ENCODE measurements at places on chromosomes 7 and 10. TPM values are rescaled to one million over a fixed set of nuclear protein-coding genes. Genes with fewer than 3 reads are reported as not detected.

DNA sequence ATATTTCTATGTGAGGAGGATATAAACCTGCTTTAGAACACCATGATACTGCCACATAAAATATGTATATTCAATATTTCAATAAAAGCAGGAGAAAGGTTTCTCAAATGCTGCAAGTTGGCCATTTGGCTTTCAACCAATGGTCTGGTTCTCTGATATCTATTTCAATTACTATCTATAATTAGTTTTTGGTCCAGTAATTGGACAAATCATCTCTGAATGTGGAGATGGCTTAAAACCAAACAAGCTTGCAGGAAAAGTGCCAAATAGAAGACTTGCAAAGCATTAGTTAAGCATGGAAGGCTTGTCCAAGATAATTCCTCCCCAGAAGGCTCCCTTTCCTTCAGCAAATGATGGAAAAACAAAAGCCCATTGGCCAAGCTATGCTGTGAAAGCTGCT lies 140.1 kb downstream of the CPEB3 start:
- H3K36me3 ChIP-seq = no peaks in the 10 kb centered on the region
- H3K27me3 ChIP-seq = no peaks in the 10 kb centered on the region
- H3K27ac ChIP-seq = no peak overlapping the region
- H3K4me3 ChIP-seq = no peak overlapping the region
- H3K4me1 ChIP-seq = peaks cover 2% of the 10 kb centered on the region

- H3K4me3 ChIP-seq = no peak overlapping the region
- DNase-seq = no peak
- H3K36me3 ChIP-seq = no peaks in the 10 kb centered on the region
- H3K4me1 ChIP-seq = no peaks in the 10 kb centered on the region
- no peak overlapping the region for H3K27ac ChIP-seq
- H3K27me3 ChIP-seq = no peaks in the 10 kb centered on the region
Observed at GRCh38 chr10:116300542-116300941, 23.7 kb upstream of the CCDC172 start.

DNA sequence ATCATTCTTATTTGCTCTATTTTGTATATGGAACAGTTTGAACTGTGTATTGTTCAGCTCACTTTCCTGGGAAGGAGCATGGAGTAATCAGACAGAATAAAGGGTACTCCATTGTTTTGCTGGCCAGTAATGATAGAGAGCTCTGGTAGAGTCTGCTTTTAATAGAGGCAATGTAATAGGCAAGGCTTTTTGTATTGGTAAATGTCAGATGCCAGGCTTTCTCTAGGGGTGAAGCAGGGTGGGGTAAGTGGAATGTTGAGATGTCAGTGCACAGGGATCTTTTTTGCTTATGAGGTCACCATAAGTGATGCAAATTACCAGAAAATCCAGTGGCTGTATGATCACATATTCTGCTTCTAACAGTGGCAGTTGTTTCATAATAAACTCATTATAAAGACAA lies 1088.3 kb upstream of the SORCS1 start:
- DNase-seq = no peak
- H3K27ac ChIP-seq = no peak overlapping the region
- H3K36me3 ChIP-seq = no peaks in the 10 kb centered on the region
- no peaks in the 10 kb centered on the region for H3K4me1 ChIP-seq

Gene CCDC146
- 13.6 TPM for total RNA-seq

Gene ANKRD61
- 0.15 TPM for total RNA-seq

DNA sequence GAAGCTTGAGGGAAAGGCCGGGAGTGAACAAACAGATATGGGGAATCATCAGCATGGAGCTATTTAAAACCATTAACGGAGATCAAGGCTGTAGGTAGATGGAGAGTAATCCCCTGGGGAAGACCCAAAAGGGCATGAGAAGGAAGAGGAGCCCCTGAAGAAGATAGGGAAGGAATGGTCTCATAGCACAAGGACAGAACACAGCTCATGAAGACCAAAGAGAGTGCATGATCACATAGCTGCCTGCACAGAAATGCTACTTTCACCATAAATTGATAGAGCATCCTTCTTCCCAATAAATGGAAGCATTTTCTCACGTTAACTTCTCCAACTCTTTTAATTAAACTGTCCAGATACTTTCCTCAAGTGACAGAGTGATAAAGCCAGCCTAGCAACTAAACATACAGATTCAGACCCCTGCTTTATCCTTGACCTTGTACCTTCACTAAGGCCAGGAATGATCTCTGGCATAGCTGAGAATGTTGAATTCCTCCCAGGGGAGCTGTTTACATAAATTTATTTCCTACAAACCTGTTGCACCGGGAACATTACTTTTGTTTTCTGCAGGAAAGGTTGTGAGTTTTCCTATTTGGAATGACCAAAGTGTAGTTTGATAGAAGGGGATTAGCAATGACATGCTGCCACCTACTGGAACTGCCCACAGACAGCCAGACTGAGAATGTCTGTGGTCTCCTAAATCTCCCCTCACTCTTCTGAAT lies 110.8 kb upstream of the LRGUK start:
- H3K27me3 ChIP-seq = no peaks in the 10 kb centered on the region
- H3K27ac ChIP-seq = no peak overlapping the region
- no peaks in the 10 kb centered on the region for H3K4me1 ChIP-seq
- H3K36me3 ChIP-seq = no peaks in the 10 kb centered on the region
- no peak overlapping the region for H3K4me3 ChIP-seq

Gene LEP
- not detected for total RNA-seq

DNA sequence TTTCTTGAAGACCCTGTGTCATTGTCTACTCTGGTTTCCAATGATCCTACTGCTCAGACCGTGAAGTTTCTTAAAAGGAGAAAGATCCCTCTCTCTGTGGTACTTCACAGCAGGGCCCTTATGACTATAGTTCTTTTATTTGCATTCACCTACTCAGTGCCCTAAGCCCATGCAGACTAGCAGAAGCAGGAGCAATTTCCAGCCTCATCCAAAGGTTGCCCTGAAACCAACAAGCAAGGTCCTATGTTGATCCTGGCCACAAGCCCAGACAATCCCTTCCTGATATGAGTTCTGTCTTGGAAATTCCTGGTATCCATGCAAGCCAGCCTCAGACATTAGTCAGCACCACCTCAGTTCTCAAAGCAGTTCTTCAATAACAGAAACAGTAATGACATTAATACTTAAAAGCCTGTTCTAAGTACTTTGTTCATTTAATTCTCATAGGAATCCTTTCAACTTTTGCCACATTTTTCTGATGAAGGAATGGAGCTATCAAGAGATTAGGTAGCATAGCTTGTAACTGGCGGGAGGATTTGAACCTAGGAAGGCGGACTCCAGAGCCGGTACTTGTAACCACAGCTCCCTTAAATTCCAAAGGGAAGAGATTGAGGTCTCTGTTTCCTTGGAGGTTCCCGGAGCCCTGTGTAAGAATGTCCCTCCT lies 58.1 kb upstream of the ST8SIA6 start:
- no peak overlapping the region for H3K27ac ChIP-seq
- no peaks in the 10 kb centered on the region for H3K36me3 ChIP-seq
- H3K4me1 ChIP-seq = no peaks in the 10 kb centered on the region
- H3K27me3 ChIP-seq = no peaks in the 10 kb centered on the region

Gene NUTM2A
- 3.0 TPM for total RNA-seq

DNA sequence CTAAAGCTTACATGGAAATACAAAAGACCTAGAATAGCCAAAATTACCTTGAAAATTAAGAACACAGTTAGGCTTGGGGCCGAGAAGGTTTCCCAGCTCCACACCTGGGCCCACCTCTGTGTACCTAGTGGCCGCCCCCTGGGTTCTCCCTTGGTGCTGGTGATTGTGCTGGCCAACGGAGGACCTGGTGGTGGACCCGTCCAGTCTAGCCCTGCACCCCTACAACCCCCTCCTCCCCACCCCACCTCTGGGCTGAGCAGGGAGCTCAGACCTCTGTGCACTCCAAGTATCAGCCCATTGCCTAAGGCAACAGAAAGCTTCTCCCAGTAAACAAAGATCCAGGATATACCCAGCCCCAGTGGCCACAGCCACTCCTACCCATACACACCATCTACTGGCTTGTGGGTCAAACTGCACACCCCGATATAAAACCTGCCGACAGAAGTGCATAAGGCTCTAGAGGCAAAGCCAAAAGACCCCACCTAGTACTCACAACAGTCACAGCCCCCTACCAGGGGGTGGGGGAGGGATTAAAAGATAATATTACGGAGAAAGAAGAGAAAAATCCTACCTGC lies 105.0 kb upstream of the DIP2C start:
- H3K4me1 ChIP-seq = no peaks in the 10 kb centered on the region
- DNase-seq = peak; percentile 53
- H3K36me3 ChIP-seq = no peaks in the 10 kb centered on the region
- H3K27ac ChIP-seq = no peak overlapping the region
- H3K4me3 ChIP-seq = no peak overlapping the region

Gene MAP3K8
- 5.5 TPM for total RNA-seq

Gene RSPH10B
- total RNA-seq = 1.3 TPM

GRCh38 chr10:16854623-16855022 lies 37.4 kb upstream of the RSU1 start:
- DNase-seq = no peak
- H3K27ac ChIP-seq = no peak overlapping the region
- H3K27me3 ChIP-seq = no peaks in the 10 kb centered on the region

DNA sequence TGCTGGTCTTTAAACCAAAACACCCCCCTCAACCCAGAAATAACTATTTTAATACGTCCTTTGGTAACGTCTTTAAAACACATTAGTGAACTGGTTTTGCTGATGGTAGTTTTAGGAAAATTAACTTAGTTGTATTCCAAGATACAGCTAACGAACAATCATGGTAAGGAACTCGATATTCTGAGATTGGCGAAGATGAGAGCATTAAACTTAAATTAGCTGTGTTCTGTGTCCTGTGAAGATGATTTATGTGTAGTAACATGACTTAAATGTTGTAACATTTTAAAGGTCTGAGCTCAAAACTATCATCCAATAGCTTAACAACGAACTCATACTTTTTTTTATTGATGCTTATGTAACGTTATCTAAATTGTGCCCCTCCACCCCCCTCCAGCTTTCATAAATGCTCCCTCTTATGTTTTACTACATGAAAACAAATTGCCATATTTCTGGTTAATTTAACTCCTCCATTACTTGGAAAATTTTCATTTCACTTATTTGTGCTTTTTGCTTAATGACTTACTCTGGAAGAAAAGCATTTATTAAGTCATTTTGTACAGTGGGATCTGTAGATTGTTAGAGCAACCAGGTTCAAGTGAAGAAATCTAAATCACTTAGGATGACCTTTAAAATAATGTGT lies 1.7 kb downstream of the SDK1 start:
- H3K27me3 ChIP-seq = peaks cover 14% of the 10 kb centered on the region
- no peaks in the 10 kb centered on the region for H3K36me3 ChIP-seq
- no peak overlapping the region for H3K27ac ChIP-seq
- H3K4me1 ChIP-seq = no peaks in the 10 kb centered on the region

DNA sequence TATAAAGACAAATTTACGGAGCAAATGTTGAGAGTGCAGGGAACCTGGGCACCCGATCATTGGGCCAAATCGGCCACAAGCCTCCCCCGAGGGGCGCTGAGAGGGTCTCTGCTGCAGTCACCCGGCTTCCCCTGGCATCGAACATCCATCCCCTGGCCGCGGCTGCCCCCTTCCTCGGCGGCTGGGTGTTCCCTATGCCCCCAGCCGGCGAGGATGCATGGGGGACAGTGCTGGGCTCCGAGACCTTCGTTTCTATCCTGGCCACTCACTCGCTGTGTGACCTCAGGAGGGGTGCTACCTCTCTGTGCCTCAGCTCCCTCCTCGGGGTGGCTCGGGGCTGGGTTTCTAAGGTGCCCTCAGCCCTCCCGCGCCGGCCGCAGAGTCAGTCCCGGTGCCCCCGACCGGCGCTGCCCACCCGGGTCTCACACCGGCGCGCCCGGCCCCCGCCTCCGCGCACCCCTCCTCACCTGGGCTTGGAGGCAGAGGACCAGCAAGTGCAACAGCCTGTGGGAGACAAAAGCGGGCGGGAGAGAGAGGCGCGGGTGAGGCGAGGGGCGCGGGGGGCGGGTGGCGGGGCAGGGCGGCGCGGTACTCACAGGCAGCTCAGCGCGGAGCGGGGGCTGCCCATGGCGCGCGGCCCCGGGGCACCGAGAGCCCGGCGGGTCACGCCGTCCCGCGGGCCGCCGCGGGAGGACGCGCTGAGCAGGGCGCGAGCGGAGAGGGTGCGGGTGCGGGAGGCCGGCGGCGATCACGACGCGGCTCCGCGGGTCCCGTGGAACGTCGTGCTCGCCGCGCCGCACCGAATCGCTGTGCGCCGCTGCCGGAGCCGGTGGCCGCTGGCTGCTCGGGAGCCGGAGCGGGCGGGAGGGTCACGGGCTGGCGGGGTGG lies at the start of gene FGF8:
Gene FGF8, minus strand, starts transcription at position 842 of the 888 bp plus-strand sequence. Its CDS starts 214 bp downstream, at position 628.
- H3K36me3 ChIP-seq = no peaks in the 10 kb centered on the region
- H3K4me3 ChIP-seq = peak within 1 kb of the TSS; percentile 49
- peaks cover 15% of the 10 kb centered on the region for H3K4me1 ChIP-seq
- no peak within 1 kb of the TSS for H3K27ac ChIP-seq
- no peak for DNase-seq

DNA sequence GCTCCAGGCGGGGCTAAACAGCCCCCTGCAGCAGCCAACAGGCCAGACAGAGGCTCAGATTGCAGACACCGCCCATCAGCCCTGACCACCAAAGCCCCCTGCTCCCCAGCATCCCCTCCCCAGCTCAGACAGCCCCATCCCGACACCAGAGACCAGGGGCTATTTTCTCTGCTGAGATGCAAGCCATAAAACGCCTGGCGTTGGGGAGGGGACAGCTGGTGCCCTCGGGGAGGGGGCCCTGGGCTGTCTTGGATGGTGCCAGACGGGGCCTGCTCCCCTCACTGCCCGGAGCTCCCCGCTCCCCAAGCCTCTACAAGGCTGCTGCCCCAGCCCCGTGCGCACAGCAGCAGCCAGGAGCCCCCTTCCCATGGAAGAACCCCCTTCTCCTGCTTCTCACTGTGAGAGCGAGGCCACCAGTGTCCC lies 31.8 kb downstream of the GET4 start:
- peaks cover 16% of the 10 kb centered on the region for H3K27me3 ChIP-seq
- H3K27ac ChIP-seq = no peak overlapping the region
- H3K4me3 ChIP-seq = no peak overlapping the region
- H3K36me3 ChIP-seq = no peaks in the 10 kb centered on the region
- no peak for DNase-seq

GRCh38 chr7:40959955-40960354 lies 742.9 kb downstream of the INHBA start:
- H3K27me3 ChIP-seq = no peaks in the 10 kb centered on the region
- no peaks in the 10 kb centered on the region for H3K36me3 ChIP-seq
- H3K4me1 ChIP-seq = peaks cover 5% of the 10 kb centered on the region
- no peak overlapping the region for H3K4me3 ChIP-seq

GRCh38 chr10:98307916-98308541 lies 40.0 kb upstream of the LOXL4 start:
- no peaks in the 10 kb centered on the region for H3K36me3 ChIP-seq
- H3K27ac ChIP-seq = no peak overlapping the region
- DNase-seq = no peak
- H3K27me3 ChIP-seq = no peaks in the 10 kb centered on the region

Gene TPK1
- total RNA-seq = 3.5 TPM

DNA sequence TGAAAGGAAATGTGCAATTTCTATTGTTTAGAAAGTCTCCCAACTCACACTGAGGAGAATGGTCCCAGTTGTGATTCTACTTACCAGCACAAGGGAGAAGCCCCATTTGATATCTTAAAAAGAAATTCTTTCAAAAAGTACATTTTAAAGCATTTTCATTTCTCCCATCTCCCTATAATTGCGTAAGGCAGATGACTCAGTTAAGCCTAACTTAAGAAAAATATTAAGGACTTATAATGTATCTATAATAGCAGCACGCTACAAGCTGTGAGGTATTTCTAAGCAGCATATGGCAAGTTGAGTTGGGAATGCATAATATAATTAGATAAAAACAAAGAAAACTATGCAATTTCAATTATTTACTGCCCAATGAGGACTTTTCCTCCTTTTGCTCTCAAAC lies 8.5 kb upstream of the NRCAM start:
- DNase-seq = no peak
- H3K36me3 ChIP-seq = no peaks in the 10 kb centered on the region
- H3K27me3 ChIP-seq = no peaks in the 10 kb centered on the region
- no peak overlapping the region for H3K27ac ChIP-seq
